ENCODE measurements at places on chromosomes 16 and 17.

GRCh38 chr16:58332997-58333700, 38.3 kb upstream of the PRSS54 start:
- no peak for DNase-seq

DNA sequence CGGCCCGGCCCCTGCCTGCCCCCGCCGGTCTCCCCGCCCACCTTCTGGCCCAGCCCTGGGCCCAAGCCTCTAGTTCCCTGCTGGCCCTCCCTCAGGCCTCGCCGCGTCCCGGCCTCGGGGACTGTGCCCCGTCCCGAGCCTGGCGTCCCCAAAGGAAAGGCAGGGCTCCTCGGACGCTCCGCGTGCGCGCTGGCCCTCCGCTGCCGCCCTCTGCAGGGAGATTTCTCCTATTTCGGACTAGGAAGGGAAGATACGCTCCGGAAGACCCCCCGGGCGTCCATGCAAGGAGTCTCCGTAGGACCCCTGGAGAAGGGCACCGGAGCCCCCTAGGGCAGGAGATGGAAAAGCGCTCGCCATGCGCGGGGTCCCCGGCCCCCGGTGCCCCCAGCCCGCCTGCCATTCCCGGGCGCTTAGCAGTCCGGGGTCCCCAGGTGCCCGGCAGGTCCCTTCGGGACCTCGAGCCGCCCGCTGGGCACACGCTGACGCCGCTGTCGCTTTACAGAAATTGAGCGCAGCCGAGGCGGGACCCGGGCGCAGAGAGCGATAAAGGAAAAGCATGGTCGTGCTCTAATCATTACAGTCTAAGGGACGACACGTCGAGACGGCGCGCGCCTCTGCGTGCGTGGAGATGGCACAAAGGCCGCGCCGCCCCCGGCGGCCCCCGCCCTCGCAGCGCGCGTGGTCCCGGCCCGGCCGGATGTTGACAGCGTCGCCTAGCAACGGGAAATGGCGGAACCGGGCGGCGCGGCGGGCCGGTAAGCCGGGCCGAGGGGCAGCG, at the start of gene CCDC40:
Gene CCDC40 (plus strand): TSS at position 706 of the 778 bp plus-strand sequence. CDS start 21 bp downstream, at position 727.
- peak; percentile 83 for DNase-seq

GRCh38 chr16:85675251-85675874, 13.4 kb downstream of the GINS2 start:
- no peak for DNase-seq

GRCh38 chr17:48483471-48484131, 47.2 kb downstream of the HOXB1 start:
- DNase-seq = no peak

- DNase-seq = no peak
Measured at GRCh38 chr17:66858226-66859083, 23.5 kb downstream of the CACNG5 start.

- no peak for DNase-seq
Measured at GRCh38 chr17:70352834-70353233, 183.5 kb downstream of the KCNJ2 start.

DNA sequence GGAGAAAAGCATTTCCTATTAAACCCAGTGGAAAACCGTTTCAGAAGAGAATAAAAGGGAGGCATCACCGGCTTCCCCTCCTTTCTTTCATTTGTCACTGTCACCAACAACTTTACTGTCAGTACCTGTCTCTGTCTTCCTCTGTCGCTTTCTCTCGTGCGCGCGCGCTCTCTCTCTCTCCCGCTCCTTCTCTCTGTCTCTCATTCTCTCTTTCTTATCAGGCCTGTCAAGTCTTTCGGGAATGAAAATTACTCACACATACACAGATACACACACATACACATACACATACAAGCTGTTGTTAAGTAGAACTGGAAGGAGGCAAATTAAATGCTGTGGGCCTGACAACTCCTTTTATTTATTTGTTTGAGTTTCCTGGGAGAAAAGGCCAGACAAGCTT, 17.6 kb downstream of the MYOCD start:
- DNase-seq = no peak

GRCh38 chr16:645852-646678, 3.1 kb upstream of the WDR90 start:
- DNase-seq = no peak

DNA sequence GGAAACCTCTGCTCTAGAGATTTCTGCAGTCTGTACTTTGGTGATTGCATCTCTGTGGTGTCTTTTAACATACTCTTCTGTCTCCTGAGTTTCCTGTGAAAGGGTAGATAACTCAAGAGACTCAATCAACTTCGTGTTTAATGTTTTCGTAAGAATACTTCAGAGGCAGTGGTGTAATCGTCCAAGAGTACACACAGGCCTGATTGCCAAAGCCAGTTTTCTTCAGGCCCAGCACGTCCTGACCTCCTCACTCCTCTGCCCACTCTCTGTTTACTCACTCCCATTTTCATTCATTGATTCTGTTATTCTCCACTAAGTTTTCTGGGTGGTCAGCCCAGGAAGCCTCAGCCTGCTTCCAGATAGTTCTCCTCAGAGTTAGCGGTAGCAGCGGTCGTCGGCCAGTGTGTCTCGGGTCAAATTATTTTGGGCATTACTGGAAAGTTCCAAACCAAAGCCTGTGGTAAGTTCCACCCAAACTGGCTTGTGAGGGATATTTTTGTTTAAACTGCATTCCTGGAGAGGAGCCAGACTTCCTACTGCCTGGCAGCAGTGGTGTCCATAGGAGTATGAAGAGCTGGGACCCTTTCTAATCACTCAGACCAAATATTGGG, 293.2 kb downstream of the WWOX start:
- no peak for DNase-seq

GRCh38 chr17:34076743-34077631, 178.1 kb upstream of the CCL2 start:
- DNase-seq = no peak

DNA sequence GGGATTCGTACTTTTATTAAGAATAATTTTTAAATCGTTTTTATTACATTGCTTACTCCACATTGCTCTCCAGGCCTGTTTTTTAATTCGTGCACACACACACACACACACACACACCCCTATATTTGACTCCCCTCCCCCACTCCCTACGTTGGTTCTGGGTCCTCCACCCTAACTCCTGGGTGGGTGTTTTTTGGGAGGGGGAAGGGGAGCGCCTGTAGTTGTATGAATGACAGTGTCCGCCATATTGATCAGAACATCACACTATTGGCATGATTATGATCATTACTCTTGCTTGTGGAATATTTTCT, 1.3 kb downstream of the GNAO1 start:
- DNase-seq = no peak

DNA sequence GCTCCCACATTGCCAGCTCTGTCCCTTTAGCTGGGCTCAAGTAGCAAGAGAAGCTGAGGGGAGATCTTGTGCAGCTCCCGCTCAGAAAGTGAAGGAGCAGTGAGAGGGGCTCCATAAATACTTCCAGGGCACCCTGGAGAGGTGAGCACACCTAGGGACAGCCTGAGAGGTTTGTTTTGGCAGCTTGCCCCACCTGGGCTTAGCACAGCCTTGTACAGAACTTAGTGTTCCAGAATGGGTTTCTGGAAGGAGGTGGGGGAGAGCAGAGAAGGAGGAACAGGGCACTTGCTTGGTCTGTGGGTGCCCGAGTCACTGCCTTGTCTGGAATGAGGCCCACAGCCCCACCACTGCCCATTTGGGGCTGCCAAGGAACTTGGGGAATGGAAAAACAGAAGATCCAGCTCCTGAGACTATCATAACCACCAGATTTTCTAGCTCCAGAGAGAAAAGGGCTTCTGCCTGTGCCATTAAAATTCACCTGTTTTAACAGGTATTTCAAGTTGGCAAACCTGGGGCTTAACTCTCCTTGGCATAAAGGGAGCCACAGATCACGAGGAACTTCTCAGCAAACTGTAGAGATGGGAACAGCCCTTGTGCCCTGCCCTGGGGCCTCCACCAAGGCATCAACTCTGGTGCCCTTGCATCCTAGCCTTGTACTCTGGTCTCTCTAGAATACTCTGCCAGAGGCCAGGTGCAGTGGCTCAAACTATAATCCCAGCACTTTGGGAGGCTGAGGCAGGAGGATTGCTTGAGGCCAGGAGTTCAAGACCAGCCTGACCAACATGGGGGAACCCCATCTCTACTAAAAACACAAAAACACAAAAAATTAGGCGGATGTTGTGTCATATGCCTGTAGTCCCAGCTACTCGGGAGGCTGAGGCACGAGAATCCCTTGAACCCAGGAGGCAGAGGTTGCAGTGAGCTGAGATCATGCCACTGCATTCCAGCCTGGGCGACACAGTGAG, 1.9 kb downstream of the PRR15L start:
- DNase-seq = no peak

DNA sequence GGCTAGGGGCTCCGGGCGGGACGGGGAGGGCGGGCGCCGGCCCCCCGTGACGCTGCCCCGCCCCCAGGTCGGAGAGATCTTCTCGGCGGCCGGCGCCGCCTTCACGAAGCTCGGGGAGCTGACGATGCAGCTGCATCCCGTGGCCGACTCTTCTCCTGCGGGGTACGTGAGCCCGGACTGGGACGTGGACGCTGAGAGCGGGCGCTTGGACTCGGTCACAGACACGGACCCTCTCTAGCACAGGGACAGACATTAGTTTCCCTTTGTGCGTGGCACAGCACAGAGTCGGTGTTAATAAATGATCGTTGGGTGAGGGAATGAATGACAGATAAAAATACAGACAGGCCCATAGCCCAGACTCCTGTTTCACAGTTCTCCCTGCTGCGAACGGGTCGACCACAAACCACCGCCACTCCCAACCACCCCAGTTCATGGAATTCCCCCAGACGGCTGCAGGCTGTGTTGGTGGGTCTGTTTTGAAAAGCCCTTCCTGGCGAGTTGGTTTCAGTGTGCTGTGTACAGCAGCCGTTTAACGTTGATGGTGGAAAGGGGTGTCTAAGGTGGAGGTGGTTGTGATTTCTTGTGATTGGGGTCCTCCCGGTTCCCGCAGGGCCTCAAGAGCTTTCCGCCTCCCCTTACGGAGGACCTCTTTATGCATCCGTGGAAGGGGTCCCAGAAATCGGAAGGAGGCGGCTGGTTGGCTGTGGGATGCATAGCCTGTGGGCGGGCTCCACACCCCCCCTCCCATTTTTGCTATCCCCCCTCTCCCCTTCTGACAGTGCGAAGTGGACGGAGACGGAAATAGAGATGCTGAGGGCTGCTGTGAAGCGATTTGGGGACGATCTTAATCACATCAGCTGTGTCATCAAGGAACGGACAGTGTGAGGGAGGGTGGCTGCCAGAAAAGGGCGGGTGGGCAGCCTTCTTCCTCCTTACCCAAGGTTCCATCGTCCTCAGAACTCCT, 2.9 kb downstream of the RNASEK start:
- peak; percentile 95 for DNase-seq

GRCh38 chr17:74089869-74090464, 113.5 kb upstream of the RPL38 start:
- DNase-seq = peak; percentile 21

- DNase-seq = no peak
Measured at GRCh38 chr16:78278056-78278450, 178.6 kb downstream of the WWOX start.

- DNase-seq = no peak
Measured at GRCh38 chr17:48456589-48456988, 26.6 kb upstream of the SKAP1 start.

GRCh38 chr16:14219983-14220382, 148.9 kb downstream of the MRTFB start:
- DNase-seq = no peak

DNA sequence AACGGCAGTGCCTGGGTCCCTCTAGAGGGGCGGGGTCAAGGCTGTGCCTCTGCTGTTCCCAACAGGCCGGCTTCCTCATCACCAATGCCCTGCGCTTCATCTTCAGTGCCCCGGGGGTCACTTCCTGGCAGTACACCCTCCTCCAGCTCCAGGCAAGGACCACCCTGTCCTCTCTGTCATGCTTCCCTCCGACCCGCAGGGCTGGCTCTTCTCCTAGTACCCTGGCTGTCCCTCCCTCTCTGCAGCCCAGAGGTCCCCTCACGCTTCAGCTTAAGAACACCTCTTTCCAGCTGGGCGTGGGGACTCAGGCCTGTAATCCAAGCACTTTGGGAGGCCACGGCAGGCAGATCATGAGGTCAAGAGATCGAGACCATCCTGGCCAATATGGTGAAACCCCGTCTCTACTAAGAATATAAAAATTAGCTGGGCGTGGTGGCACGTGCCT, 25.8 kb downstream of the CASKIN2 start:
- no peak for DNase-seq

GRCh38 chr17:19873346-19873745, 5.6 kb upstream of the ULK2 start:
- DNase-seq = no peak

DNA sequence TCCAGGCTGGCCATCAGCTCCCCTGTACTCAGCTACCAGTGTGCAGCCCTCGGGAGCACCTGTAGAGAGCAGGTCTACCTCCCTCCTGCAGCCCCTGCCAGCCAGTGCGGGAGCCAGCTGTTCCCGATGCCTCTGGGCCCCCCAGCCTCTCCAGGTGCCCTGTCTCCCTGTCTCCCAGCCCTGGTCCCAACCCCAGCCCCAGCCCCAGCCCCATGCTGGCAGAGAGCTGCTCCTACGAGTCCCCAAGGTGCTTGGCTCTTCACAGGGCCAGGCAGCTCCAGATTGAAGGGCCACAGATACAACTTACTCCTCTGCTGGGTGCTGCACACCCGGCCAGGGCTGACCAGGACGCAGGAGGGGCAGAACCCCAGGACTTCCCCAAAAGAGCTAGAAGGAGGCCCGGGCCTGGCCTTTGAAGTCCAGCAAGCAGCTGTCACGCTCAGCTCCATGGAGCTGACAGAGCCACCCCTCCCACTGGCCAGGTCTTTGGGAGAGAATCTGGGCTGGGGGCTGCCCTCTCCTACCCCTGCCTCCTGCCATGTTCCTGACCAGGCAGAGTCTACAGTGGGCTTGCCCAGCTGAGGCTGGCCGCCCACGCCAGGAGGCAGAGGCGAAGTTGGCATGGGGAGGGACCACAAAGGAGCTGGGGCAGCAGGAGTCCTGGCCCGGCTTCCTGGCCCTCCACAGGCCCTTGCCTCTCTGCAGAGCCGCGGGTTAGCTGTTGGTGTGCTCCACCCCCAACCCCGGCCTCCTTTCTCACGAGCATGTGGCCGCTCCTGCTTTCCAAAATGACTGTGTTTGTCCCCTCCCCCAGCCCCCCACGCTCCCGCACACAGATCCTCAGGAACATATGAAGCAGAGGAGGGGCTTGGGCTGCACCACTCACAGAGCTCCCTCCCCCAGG, 9.5 kb upstream of the ADAM11 start:
- DNase-seq = no peak

DNA sequence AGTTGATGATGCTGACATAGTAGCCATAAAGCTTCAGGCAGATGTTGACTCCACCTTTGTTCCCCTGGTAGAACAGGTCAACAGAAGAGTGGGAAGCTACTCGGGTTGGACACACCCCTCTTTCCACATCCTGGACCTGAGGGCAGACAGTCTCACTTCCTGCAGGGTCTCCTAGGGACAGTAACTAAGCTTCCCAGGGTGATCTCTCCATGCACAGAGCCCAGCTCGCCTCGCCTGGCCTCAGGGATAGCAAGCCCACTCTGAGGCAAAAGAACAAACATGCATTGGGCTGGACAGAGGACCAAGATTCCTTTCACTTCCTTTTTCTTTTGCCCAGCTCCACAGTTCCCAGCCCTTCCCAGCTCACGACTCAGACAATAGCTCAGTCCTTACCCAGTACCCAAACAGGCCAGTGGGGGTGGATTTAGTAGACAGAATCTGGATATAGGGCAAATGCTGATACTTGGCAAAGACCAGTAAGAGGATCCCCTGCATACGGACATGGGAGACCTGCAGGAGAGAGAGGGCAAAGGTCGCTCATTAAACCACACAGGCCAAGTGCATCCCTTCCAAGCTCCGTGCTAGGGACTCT, 7.0 kb downstream of the INPP5K start:
- DNase-seq = no peak

Measured in CD4-positive, alpha-beta T cell treated with Interleukin-17A for 1 hour (primary cell).